ENCODE measurements at places on chromosomes 7 and 10.
A peak's percentile ranks its signal among the peaks of the same experiment; 100 is the strongest.

DNA sequence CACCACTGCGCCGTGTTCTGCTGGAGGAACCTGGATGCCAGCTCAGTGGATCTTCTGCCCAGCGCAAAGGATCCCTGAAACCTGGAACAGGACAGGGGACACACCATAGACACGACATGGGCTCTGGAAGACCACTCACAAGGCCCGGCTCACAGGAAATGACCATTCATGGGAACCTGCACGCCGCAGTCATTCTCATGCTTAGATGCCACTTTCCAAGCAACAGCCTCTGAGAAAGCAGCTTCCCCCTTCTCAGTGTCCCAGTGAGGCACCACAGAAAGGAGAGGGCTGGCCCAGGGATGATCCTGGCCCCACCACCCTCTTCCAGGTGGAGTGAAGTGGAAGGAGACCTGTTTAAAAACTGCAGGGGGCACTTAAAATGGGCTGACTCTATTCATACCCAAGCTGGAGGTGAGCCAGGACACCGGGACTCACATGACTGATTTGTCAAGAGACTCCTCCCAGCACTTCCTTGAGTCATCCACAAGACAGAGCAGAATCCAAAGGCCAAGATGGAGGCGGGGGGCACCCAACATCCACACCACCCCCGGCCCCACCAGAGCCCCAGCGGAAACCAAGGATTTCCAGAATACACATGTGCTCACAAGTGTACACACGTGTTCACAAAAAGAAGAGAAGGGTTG is 11.2 kb downstream of the CTBP2 start:
- peak; percentile 19 for DNase-seq

- DNase-seq: no peak
Measured at GRCh38 chr10:43594944-43595589, 11.2 kb upstream of the ZNF485 start.

GRCh38 chr10:20596911-20597310 is 300.2 kb downstream of the NEBL start:
- no peak for DNase-seq

- no peak for DNase-seq
Measured at GRCh38 chr7:142885311-142886230, at the start of gene TRPV6. Gene TRPV6 (minus strand): TSS chr7:142885745.

GRCh38 chr7:65832281-65832680 is 40.6 kb upstream of the VKORC1L1 start:
- DNase-seq: no peak

GRCh38 chr10:78139341-78139740 is 105.7 kb downstream of the RPS24 start:
- DNase-seq: no peak

DNA sequence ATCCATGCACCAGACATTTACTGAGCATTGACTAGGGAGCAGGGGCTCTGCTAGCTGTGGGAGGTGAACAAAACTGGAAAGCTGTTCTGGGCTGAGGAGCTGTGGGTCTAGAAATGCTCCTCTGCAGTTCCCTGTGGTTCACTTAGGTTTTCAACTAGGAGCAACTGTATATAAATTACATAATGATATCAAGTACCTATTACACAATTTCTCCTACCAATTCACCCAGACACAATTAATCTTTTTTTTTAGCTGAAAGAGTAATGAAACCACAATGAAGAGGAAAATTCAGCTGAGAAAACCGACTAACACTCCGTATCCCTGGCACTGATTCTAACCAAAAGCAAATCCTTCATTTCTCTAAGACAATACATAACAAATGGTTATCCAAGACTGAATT is 39.4 kb downstream of the COL28A1 start:
- no peak for DNase-seq

- DNase-seq: no peak
Measured at GRCh38 chr10:42926843-42927242, 144.2 kb downstream of the BMS1 start.

- DNase-seq: no peak
Measured at GRCh38 chr7:101527844-101528667, 101.0 kb downstream of the MYL10 start.

DNA sequence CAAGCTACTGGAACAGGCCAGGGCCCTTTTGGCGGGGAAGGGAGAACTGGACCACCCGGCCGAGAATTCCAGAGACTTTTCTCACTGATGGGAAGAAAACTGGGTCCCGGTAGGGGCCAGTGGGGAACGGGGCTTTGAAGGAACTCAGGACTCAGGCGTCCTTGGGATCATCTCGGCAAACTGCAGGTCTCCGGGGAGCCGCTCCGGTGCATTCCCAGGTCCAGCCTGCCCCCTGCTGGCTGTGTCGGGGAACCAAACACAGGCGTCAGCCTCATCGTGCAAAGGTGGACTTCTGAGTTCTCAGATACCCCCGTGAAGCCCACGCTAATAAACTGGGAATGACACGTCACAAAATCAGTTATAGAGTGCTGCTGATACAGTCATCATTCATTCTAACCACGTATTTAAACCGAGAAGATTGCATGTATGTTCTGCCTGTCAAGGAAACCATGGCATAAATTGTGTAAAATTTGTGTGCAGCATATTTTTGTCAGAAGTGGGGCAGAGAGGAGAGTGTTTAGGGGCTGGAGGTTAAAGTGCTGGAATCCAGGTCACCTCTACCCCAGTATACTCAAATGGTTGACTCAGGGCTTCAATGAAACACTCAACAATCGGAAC is 76.1 kb upstream of the CPXM2 start:
- DNase-seq: peak; percentile 44

GRCh38 chr10:14552015-14552414 is 221.3 kb upstream of the FRMD4A start:
- no peak for DNase-seq

DNA sequence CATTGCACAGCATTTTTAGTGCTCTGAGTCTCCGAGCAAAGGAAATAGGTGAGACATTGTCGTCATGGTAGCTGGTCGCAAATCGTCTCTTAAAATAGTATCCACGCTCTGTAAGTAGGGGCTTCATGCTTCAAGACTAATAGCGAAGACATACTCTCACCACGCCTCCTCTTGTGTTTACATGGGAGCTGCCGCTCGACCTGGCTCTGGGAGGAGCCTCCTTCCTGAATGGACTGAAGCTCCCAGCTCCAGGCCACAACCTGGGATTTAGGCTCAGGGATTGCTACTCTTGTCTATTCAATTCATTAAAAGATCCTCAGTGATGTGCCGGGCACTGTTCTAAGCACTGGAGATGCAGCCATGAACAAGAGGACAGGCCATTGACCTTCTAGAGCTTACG is 196.1 kb upstream of the GALNT17 start:
- DNase-seq: no peak

DNA sequence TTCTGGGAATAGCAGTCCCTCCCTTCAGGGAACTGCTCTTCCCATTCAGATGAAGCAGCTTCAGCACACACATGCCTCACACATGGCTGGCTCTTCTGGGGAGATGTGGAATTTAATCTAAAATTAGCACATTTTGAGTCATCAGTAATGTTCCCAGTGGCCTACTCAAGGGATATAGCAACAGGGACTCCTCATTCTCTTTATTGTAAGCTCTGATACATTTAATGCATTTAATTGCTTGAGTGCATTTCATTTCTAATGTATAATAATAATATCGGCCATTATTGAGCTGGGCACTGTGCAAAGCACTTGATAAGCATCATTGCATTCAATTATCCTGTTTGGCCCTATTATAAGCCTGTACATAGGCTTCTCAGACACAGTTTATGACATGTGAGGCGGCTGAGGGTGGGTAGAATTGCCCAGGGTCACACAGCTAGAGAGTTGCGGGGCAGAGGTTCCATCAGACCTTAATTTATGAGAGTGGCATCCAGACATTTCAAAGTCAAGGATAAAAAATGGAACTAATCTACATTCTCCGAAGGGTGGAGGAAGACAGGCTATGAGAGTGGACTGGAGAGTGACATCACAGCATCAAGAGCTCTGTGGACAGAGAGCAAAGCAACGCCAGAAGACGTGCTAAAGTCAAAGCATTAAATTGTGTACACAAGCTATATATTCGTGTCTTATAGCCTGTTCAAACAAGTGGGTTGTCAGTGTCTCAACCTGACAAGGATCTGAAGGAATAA is 76.8 kb downstream of the LANCL2 start:
- DNase-seq: no peak

DNA sequence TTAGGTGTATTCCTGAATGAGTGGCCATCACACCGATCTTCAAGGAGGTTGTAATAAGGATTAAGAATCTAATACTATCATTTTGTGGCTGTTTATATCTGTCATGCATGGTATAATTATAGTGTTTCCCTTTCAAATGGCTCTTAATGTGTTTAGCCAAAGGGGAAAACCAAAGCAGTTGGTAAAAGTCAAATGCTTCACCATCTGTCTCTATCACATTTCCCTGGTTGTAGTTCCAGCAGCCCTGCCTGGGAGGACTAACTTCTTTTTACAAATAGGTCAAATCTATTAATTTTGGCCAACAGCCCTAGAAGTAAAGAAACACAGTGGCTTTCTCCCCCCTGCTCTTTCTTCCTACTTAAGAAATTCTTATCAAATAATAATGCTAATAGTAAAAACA is 56.7 kb downstream of the ZNF365 start:
- DNase-seq: no peak

DNA sequence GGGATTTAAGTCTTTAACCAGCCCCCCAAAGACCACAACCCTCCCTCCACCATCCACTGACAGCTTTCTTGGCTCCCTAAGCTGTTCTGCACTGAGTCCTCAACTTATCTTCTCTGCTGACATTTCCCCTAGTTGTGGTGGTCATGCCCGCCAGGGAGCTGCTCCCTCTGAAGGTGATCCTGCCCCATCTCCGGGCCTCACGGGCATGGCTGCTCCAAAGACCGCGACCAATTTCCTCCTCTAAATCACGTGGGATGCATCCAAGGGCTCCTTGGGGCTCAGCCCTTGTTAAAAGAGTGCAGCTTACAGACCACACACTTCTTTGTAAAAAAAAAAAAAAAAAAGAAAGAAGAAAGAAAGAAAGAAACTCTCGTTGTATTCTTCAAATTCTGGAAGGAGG is 27.1 kb upstream of the KLF6 start:
- no peak for DNase-seq

- DNase-seq: no peak
Measured at GRCh38 chr10:90712529-90712928, 145.3 kb downstream of the HTR7 start.

- no peak for DNase-seq
Measured at GRCh38 chr7:1401011-1401410, 58.3 kb downstream of the MICALL2 start.

DNA sequence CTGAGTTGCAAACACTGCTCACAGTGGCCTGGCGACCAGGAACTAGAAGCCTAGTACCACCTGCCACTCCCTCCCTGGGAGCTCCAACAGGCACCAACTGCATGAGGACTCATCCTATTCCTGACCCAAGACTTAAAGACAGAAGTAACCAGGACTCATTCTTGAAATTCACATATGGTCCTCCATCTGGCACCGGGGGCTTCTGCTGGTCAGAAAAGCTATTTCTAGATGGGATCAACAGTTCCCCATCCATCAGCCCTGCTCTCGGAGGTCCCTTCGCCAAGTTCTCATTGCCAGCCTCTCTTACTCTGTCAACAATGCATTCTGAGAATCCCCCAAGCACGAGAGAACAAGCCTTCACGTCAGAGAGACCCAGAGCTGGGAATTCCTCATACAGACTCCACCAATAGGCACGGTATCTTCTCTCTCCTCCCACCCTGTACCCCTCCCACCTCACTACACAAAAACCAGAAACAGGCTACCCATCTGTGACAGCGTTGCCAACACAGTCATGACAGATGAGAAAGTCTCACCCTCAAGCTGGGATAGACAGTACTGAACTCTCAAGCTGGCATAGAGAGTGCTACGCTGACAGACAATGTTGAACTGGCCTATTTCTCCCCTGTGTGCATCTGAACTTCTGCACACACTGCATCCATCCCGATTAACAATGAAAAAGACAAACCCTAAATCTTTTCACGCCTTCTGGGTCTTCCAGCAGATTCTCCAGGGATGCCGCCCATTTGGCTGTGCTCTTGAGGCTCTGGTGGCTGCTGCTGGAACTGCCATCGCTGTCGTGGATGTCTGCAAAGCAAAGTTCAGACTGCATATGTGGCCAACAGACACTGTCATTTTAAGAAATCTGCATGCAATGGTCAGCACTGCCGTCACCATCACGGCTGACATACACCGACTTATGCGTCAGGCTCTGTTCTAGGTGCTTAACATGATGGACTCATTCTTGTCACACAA is 15.6 kb downstream of the RGS10 start:
- no peak for DNase-seq

- no peak for DNase-seq
Measured at GRCh38 chr7:96503597-96503996, 181.7 kb upstream of the SLC25A13 start.

DNA sequence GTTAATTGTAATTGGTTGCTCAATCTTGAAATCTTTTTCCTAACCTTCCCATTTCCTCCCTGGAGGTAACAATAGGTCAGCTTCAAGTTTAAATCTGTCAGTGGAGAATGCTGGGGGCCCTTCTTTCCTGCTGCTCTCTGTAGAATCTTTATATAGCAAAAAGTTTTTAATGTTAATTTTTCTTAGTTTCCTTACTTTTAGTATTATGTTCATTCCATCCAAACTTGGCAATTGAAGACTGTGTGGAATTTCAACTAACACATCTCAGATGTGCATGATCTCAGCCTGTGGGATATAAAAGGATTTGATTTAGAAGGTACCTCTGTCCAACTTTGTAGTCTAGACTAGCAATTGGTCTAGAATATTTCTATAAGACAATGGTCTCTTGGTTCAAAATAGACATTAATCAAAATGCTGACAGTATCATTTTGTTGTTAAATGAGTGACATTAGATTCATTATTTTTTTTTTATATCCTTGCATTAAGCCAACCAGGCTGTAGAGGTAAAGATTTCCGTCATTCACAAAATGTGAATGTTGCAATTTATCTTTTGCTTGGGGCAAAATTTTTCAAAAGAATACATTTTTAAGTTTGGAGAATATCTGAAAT is 100.4 kb upstream of the SEMA3A start:
- DNase-seq: no peak

DNA sequence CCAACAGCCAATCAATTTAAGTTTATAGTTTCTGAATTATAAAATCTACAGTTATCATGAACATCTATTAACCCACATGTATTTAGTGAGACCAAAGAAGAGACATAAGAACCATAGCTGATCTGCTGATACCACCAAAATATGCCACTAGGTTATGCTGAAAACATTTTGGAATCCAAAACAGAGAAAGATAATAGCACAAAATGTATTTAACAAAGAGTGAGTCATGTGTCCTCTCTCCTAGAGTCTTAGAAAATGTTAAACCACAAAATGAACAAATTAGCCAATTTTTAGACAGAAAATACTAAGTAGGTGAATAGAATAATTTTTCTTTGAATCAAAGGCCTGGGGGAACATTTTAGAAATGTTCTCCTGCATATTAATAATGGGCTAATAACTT is 527.5 kb downstream of the GPAM start:
- no peak for DNase-seq

All from NCI-H748 treated with DMSO at 0.1 percent for 48 hours (cell line).